GM04504 (cell line): ENCODE measurements at places on chromosomes 16 and 17.
A peak's percentile ranks its signal among the peaks of the same experiment; 100 is the strongest.

DNA sequence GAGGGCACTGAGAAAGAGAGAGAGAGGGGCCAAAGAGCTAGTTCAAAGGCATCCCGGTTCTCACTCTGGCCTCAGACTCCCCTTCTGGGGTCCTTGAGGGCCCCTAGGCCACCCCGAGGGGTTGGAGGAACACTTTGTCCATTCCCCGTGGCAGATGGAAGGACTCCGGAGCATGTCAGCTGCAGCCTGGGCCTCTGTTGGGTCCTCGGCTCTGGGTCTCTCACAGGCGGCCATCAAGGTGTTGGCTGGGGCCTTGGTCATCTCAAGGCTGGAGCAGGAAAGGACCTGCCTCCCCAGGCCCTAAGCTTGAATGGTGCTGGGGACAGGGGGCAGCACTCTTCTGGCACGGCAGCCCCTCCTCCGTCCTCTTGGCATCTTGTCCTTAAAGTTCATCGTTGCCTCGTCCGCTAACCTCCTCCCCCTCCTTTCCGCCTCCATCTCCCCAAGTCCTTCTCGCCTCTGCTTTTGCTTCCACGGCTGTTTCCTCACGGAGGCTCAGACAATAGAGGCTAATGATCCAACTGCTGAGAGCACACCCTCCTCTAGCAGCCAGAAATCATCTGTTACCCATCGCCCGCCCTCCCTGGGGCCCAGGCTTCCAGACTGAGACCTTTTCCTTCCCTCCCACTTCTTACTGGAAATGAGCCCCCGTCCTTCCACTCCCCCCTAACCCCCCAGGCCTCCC is 23.3 kb downstream of the CCR7 start:
- no peak for DNase-seq

- DNase-seq = no peak
Measured at GRCh38 chr16:2085669-2086068, 37.9 kb downstream of the TSC2 start.

DNA sequence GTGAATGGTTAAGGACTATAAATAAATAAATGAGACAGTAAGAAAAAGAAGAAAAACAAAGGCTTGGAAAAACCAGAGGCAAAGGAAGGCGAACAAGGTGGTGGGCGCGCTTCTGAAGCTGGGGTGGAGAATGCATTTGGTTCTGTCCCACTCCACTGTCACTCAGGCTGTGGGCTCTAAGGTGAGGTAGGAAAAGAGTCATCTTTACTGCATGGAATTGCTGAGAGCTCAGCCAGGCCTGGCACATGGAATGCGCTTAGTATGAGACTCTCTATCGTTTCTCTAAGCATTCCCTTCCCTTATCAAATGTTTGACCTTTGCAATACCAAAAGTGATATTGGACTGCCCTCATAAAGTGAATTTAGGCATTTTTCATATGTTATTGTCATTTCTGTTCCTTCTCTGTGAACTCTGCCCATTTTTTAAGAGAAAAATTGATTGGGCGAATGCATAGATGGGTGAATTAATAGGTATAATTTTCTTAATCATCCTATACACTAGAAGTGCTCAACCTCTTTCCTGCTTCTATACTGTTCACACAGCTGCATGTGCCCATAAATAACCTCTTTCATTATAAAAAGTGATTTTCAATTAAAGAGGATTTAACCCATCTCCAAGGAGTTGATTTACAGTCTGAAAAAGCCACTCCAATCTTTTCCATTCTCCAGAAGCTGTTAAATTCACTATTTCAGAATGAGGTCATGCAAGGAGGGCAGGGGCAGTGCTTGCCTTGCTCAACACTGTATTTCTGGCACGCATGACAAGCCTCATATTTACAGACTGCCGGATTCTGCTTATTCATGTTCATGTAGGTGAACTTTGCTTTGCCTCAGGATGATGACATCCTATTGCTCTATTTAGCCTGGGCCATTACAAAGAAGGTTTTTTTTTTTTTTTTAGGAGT is 87.7 kb downstream of the MYH10 start:
- peak; percentile 63 for DNase-seq

- peak; percentile 32 for DNase-seq
Measured at GRCh38 chr17:74758848-74759168, 10.4 kb downstream of the NHERF1 start.

DNA sequence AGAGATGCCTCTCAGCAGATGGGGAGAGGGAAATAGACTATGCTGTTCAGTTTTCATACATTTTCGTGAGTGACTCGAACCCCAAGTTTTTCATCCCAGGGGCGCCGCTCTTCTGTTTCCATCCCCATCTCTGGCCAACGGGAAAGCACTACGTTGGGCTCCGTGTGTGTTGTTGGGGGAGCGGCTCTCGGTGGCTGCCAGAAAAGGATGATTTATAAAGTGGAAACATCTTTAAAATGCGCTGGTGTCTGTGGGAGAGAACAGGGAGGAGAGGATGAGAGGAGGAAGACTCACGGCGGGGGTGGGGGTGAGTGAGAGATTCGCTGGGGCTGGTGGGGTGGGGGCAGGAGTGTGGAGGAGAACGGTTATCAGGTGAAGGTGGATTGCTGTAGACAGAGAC is 5.8 kb downstream of the TBX4 start:
- no peak for DNase-seq

DNA sequence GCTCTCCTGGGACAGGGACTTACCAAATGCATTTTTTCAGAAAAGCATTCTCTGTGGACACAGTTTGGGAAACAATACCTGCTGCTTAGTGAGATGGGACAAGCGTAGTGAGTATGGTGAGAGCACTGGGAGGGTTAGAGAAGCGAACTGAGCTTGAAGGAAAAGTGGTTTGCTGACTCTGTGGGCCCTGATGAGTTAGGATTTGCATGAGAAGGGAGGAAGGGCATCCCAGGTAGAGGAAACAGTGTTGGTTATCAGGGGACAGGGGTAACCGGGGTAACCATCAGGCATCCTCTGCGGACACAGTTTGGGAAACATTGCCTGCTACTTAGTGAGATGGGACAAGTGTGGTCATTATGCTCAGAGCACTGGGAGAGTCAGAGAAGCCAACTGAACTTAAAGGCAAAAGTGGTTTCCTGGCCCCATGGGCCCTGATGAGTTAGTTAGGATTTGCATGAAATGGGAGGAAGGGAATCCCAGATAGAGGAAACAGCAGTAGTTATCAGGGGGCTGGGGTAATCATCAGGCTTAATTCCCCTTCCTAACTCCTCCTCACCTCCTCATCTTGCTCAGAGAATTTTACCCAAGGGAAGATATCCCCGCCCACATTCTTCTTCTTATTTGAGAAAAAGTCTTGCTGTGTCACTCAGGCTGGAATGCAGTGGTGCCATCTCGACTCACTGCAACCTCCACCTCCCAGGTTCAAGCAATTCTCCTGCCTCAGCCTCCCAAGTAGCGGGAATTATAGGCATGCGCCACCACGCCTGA is 319.3 kb downstream of the RBFOX1 start:
- no peak for DNase-seq

DNA sequence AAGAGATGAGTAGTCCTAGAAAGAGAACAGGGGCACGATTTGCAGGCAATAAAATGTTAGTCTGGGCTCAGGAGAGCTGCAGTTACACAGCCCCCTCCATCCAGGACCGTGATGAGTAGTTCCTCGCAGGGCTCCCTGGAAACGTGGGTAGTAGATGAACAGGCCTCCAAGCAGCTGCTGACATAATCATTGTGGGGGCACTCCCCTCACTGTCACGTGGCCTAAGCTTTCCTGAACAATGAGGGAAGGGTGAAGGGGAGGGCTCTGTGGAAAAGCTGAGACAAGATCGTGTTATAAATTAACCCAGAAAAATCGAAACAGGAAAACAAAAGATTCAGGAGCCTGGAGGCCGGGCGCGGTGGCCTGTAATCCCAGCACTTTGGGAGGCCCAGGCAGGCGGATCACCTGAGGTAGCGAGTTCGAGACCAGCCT is 1.3 kb upstream of the PER1 start:
- peak; percentile 94 for DNase-seq

DNA sequence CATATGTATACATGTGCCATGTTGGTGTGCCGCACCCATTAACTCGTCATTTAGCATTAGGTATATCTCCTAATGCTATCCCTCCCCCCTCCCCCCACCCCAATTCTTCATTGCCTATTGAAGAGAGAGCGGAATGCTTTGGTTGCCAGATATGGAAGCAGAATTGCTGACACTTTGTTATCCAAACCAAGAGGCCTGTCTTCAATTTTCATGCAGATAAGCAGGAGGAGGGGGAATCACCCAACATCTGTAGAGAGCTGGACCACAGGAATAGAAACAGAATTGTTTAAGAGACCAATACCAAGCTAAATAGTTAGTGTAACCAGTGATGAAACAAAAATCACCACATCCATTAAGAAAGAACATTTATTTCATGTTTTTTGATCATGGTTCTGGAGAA is 7.1 kb downstream of the ASPA start:
- no peak for DNase-seq

DNA sequence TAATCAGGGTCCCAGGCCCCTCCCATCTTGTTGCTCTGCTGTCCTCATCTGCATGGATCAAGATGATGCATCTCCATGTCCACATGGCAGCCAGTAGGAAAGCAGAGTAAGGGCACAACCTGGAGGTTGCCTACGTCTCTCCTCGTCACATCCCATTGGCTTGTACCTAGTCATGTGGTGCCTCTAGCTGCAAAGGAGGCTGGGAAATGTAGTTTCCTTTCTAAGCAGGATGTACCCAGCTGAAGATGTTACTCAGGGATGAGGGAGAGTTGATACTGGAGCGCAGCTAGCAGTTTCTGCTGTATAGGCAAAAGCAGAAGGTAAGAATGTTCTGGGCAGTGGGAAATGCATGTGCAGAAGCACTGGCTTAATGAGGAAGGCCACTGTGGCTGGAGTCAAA is 20.8 kb downstream of the ABCC1 start:
- no peak for DNase-seq

DNA sequence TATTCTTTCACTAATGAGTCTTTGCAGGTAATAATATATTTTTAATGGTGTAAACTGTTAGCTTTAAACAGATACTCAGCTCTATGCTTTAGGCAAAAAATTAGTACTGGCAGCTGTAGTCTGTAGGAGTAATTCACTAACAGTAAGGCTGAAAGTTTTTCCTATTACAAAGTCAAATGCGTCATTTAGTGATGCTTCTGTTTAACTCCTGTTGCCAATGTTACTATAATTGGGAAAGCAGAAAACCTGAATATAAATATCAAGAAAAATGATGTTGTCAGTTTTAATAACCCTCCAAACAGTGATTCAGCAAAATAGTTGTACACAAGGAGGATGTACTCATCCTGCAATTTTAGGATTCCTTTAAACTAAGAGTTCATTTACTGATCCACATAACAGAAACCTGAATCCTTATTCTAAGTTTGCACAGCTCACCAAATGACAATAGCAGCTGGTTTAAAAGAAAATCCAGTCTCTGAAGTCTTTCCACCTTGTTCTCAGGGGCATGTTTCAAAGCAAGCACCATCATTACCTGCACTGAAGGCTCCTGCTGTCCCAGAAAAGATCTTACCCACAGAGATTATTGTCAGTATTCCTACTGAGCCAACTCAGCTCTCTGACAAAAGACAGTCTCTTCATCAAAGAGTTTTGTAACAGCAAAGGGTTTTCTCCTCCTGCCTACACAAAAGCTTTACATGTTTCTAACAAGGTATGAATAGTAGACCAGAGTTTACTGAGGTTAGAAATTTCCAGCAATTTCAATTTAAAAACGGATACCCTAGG is 4.2 kb downstream of the CDR2 start:
- peak; percentile 77 for DNase-seq

DNA sequence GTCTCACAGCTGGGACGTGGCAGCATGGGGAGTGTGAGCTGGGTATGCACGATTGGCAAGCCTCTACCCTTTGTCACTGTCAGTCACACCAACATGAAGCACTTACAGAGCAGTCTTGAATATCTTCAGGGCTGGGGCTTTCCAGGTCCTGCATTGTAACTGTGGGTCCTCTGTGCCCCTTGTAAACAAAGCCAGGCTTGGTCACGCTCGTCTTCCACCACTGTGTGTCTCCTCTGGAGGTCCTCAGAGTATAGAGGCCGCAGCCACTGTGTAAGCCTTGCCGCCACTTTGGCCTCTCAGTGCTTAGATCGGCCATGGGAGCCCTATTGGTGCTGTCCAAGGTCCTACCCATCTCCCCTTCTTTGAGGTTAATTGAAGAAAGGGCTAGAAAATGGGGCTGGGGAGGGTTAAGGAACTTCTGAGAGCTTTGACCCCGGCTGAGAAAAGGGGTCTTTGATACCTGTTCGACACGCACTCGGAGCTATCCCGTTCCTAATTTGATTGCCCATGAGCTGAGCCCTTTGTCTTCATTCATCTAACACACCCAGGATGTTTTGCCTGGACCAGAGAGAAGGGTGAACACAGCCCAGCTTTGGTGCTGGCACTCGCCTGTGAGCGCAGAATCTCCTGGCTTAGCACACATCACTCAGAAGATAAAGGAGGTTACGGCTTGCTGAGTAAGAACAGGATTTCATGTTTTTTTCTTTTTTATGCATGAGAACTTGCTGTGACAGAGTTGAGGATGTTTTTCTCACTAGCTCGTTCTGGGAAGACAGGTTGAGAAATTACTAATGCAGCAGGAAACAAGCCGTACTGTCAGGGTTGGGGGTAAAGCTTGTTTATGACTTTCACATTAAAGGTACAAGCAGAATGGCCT is 267.9 kb downstream of the CPPED1 start:
- DNase-seq = no peak

DNA sequence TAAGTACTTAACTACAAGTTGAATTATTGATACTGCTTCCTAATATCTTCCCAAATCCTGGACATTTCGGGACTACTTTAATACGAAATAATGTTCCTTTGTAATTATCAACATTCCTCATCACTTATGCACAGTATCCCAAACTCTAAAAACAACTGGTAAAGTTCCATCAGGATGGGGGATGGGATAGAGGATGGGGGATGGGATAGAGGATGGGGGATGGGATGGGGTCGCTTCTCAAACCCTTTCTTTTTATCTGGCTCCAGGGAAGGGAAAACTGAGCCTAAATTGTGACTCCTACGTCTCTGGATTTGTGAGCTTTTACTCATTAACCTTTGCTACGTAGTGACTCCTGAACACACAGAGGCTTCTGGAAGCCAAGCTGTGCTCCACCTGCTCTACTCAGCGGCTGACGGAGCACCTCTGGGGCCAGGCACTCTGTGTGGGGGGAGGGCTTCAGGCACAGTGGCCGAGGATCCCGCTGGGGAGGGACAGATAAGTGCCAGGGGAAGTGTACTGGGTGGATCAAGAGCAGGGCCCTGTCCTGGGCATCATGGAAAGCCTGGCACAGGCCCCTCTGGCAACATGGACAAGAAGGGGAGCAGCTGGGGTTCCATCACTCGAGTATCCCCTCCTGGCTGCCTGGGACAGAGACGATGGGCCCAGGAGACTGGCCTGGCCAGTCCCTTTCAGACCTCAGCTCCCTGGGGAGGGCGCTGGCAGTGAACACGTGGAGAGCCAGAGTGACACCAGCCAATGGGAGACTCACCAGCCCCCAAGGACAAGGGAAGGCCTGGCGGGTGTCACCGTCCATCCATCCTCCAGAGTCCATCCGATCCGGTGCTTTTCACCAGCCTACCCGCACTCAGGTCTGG is 56.2 kb downstream of the PGS1 start:
- no peak for DNase-seq
